CD4-positive, alpha-beta T cell treated with Interleukin-4 for 1 hour (primary cell): ENCODE measurements at places on chromosomes 2 and 18.

GRCh38 chr2:117485588-117485987 lies 328.9 kb upstream of the DDX18 start:
- no peak for DNase-seq

DNA sequence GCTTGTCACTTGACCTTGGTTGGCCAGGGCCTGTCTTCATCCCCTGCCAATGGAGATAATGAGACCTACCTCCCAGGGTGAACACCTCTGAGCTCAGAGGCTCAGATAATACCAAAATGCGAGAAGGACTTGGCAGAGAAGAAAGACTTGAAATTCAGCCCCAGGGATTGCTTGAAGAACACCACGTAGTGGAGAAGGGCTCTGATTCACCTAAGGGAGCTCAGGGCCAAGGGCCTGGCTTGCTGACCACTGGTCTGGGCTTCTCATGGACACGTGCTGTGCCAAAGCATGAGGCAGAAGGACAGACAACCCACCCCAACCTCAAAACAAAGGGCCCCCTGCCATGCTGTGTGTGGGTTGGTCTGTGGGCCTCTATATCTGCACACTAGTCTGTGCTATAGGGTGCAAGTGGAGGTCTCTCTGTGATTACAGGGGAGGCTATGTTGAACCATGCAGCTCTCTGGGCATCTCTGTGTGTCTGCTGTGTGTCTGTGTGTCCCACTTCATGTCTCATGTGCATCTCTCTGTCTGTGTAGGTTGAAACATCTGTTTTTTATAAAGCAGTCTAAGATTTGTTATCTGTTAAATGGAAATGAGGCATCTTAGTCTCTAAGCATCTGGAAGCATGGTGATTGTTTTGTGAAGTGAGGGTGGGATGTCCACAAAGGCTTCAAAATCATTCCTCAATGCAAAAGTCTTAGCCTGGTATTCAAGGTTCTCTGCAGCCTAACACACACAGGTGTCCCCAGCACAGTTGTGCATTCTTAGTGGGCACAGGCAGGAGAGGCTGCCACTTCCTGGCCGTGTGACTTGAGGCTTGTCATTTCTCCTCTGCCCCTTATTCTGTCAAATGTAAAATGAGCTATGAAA lies 61.0 kb upstream of the EPAS1 start:
- DNase-seq: no peak

DNA sequence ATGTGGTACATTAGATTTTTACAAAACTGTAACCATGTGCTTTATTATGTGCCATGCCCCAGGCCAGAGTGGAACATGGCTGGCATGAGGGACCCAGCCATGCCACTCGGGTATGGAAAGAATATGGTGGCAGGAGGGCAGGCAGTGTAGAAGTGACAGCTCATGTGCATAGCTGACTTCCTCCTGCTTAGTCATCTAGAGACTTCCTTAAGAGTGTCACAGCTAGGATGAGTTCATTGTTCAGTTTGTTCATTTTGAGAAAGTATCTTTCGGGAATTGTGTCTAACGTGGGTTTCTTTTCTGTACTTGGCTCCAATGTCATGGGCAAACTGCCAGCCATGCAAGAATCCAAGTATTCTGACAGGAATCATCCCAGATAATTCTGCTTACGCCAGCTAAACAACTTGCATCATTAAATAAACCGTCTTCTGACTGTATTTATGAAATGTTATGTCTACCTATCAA lies 94.3 kb upstream of the ITGB6 start:
- DNase-seq: peak; percentile 16

GRCh38 chr18:49168281-49168985 lies 217.7 kb upstream of the SMAD7 start:
- DNase-seq: no peak

DNA sequence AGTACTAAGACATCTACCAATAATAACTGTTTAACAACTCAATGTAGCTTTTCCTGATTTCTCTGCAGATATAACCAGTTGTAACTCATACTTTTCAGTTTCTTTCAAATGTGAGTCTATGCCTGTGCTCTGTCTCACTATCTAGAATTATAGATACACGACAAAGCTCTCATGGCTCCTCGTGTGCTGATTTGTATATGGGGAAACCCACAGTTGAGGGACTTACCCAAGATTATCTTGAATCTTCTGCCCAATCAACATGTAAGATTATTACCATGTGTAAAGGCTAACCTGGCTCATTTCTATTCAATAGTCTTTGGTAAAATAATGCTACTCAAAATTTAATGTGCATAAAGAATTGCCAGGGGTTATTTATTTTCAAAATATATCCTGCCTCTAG lies 554.4 kb downstream of the FBXO15 start:
- no peak for DNase-seq

GRCh38 chr18:48997985-48998831 lies 47.4 kb upstream of the SMAD7 start:
- peak; percentile 23 for DNase-seq

DNA sequence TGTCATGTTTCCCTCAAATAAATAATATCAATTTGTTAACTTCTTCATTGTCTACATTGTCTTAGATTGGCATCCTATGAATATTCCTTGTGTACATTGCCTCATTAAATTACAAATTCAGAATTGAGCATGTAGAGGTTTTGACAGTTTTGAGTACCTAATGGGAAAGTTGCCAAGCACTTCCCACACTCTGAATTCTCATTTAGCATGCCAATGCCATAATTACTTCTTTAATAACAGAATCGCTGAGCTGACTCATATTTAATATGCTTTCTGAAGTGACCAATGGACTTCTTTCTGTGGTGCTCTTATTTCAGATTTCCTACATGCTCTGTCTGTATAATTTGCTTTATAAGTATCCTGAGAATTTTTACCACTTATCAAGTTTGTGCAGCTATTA lies 114.4 kb upstream of the NOL4 start:
- no peak for DNase-seq

- DNase-seq: no peak
Measured at GRCh38 chr2:207328944-207329386, 163.2 kb upstream of the KLF7 start.

DNA sequence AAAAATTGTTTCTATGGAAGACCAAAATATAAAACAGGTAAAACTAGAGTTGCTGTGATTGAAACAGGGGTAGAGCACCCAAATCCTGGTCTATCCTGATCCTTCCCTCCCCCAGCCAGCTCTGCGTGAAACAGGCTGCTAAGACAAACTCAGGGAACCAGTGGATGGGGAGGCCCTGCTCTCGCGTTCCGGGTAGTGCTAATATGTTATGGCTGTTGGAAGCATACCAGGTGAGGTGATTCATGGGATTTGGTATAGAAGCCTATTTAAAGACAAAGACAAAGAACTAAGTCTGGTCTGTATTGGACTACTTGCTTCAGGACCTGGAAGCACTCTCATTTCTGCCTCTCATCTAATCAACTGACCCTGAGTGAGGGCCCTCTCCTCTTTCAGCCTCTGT lies 63.0 kb upstream of the CCBE1 start:
- no peak for DNase-seq

GRCh38 chr2:177064422-177064821 lies 148.2 kb upstream of the HNRNPA3 start:
- no peak for DNase-seq

DNA sequence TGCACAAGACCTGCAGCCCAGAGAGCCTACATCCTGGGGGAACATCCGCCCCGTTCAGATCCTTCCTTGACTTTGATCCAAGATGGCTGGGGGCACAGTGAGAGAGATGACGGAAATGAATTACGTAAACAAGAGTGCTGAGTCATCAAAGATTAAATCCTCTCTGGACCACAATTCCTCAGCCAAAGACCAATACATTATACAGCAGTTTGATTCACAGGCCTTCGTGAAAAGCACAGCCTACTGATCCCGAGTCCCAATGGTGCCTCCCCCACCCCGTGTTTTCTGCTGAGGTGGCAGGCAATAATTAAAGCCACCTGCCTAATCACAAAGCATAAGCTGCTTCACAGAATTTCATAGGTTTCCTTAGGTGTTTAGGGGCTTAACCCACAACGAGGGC lies 43.0 kb downstream of the MYO5B start:
- no peak for DNase-seq

DNA sequence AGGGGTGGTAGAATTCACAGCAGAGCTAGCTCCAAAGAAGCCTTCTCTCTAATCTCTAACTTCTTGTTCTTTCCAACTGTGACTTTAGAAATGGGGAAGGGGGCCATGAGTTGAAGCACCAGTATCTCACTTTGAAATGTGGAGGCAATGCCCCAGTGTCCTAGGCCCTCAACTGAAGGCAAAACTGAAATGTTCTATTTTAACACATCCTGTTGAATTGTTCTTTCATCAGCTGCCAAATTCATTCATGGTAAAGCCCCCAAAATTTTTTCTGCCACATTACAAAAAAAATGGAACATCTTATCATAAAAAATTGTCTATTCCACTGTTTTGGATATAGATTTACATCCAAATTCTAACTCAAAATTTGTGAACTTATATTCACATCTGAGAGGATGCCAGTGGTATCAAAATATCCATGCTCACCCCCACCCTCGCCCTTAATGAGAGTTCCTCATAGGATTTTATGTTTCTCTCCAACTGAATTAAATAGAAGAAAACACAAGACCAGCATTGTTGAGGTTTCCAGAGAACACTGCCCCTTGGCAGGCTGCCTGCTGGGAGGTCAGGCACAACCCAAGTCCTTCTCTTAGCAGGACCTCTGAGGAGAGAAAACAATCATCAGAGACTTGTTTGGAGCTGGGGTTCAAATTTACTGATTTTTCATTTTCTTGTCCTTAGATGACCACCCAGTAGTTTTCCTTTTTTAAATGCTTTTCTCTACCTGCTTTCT lies 147.4 kb upstream of the PGAP1 start:
- no peak for DNase-seq

GRCh38 chr2:169397697-169398096 lies 35.4 kb upstream of the LRP2 start:
- DNase-seq: no peak

GRCh38 chr2:145303536-145303935 lies 783.6 kb upstream of the ZEB2 start:
- DNase-seq: no peak

DNA sequence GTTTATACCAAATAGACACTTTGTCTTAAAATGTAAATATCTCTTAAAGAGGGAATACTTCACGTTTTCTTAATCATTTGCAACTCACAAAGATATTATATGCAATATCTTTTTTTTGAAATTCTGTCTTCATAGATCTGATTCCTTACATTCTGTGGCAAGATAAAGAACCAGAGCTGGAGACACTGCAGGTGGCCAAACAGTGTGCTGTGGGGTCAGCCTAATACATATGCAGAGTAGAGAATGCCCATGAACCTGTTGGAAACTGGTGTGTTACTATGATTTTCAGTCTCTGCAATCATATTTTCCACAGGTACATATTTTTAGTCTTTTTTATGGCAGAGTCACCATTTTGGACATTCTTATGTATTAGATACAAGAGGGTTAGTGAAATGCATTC lies 229.6 kb upstream of the CHST9 start:
- no peak for DNase-seq

- no peak for DNase-seq
Measured at GRCh38 chr2:162156149-162156548, 4.1 kb upstream of the GCG start.

DNA sequence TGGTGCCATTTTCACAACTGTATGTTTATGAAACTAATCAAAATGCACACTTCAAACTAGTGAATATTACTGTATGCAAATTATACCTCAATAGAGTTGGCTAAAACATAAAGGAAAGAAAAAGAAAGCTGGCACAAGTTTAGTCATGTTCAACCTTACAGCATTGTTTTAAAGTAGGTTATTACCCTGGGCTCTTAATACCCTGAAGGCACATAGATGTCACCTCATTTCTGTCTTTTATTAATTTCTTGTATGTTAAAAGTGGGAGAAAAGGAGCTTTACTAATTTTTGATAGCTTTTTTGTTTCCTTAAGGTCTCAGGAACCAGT lies 32.7 kb downstream of the TMEM131 start:
- no peak for DNase-seq

GRCh38 chr18:76121011-76121410 lies 374.0 kb downstream of the ZNF516 start:
- no peak for DNase-seq

DNA sequence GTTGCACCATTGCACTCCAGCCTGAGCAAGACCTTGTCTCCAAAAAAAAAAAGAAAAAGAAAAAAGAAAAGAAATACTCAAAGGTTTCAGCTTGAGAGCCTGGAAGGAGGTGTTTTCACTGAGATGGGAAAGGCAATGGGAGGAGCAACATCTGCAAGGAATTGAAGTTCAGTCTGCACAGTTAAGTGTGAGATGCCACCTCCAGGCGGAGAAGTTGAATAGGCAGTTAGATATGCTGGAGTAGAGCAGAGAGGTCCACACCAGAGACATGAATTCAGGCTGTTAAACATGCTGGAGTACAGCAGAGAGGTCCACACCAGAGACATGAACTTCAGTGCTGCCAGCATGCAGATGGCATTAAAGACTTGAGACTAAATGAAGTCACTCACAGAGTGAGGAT lies 41.4 kb upstream of the DTNB start:
- DNase-seq: no peak

- DNase-seq: no peak
Measured at GRCh38 chr2:98016908-98017670, 21.3 kb upstream of the TMEM131 start.

DNA sequence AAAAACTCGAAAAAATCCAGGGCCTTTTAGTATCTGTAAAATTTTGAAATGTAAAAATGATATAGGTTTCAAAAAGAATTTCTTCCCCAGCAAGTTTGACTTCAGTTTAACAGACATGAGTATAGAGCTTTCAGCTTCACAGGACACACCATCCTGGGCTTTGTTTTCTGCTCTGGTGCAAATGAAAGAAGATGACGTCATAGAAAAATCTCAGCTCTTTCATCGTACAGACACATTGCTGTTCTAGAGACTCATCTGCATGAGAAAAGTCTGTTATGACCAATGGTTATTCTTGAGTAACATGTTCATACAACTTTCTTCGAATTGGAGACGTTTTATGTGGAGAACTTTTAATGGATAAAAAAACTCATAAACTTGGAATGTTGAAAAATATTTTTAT lies 111.7 kb upstream of the DYNAP start:
- DNase-seq: no peak

DNA sequence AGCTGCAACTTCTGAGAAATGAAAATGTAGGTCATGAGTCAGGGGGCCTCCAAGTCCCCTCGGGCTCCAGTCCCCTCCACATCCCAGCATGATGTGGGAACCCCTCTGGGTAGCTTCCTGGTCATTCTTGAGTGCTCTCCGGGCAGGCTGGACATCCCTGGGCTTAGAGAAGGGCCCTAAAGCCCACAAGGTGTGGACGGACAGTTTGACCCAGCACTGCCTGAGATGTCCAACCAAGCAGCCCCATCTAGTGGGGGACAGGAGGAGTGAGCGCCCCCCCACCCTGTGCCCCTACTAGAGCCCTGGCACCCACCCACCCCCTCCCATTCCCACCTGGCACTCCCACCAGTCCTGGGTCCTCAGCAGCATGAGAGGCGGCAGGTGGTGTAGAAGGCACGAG lies 46.0 kb downstream of the CYP27C1 start:
- DNase-seq: no peak
